ENCODE measurements at places on chromosomes 6 and 20. TPM values are rescaled to one million over a fixed set of nuclear protein-coding genes. Genes with fewer than 3 reads are reported as not detected.

Gene MDN1
- 39.1 TPM for polyA plus RNA-seq

Gene ADGRF1
- polyA plus RNA-seq, result 72.0 TPM

Gene IL17F
- polyA plus RNA-seq, result 0.56 TPM

GRCh38 chr6:129767776-129768485 lies 58.0 kb upstream of the ARHGAP18 start:
- no peak for DNase-seq

GRCh38 chr6:46044881-46045617 lies 29.4 kb upstream of the CLIC5 start:
- no peak for DNase-seq

Data from renal cortex interstitium (tissue), 15 donors.